ENCODE measurements at places on chromosomes 7 and 10.

DNA sequence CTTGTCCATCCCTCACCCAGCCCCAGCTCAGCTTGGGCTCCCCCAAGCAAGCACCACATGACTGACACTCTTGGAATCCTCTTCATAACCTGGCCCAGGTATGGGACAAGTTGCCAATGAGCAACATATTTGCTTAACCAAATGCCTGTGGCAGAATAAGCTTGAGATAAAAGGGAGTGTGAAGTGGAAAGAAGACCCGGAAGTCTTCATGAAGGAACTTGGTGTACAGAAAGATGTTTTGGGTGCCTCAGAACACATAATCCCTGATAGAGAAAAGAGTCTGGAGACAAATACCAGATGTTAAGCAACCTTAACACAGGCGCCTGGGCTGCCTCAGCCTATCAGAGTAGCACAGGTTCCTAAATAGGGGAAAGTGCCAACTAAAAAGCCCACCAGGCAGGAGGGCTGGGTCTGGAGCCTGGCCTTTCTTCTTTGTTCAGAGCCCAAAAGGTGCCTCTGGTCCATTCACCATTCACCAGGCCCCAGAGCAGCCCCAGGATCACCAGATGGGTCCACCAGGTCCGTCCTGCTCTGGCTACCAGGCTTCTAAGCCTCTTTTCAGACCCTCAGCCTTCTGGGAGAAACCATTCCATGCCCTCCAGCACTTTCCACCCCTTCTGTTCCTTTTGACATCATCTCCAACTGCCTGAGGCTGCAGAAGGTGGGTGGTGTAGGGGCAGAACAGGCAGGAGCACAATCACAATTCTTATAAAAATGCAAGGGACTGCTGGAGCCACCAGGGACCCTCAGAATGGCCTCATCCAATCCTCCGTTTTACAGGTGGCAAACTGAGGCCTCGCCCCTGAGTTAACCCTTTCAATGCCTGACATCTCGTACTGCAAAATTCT, 22.6 kb downstream of the KCNMA1 start:
- no peak for DNase-seq

DNA sequence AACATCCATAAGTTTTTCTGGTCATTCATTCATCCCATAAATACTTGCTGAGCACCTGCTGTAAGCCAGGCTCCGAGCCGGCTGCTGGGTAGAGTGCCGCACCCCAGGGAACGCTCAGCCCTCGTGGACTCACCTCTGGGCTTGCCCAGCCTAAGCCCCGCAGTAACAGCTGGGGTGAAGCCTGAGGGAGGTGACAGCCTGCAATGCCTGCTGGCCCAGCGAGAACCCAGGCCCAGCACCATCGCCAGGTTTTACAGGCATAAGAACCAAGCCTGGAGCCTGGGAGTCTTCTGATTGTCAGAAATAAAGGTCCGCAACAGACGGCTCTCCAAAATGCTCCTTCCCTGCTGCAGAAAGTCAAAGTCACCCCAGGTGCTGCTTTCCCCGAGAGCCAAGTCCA, 205.4 kb downstream of the ZMYND11 start:
- DNase-seq, result no peak

DNA sequence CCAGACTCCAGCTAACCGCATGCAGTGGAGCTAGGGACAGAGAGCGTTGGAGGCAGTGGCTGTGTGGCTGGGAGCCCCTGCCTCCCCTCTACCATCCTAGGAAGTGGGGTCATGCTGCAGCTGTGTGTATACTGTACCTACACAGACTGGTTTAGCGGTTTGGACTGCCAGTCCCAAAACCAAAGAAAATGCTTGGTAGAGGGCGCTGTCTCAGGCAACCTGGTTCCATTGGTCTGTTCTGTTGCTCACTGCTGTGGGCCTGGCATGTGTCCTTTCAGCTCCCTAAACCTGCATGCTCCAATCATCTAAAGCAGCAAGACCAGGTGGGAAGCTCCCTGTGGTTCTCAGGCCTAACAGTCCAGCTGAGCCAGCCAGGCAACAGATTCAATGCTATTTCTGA, 4.5 kb downstream of the RBP4 start:
- no peak for DNase-seq

DNA sequence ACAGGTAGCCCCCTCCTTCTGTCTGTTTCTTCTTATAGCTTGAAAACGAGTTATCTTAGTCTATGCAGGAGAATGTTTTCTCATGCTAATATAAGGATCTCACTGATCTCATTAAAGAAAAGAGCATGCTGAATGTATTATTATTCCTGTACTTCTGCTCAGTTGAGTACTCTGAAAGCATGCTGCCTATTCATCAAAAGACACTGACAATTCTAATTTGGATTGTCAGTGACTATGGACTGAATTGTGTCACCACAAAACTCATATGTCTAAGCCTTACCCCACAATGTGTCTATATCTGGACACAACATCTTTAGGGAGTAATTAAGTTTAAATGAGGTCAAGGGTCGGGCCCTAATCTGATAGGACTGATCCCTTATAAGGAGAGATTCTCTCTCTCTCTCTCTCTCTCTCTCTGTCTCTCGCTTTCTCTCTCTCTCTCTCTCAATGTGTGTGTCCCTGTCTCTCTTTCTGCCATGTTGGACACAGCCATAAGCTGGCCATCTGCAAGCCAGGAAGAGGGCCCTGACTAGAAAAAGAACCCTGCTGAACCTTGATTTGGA, 98.4 kb downstream of the GNAT3 start:
- no peak for DNase-seq

GRCh38 chr7:149422914-149423301, 38.0 kb downstream of the ZNF777 start:
- peak; percentile 47 for DNase-seq

- DNase-seq, result no peak
Measured at GRCh38 chr10:123017421-123018165, 8.8 kb downstream of the ACADSB start.

DNA sequence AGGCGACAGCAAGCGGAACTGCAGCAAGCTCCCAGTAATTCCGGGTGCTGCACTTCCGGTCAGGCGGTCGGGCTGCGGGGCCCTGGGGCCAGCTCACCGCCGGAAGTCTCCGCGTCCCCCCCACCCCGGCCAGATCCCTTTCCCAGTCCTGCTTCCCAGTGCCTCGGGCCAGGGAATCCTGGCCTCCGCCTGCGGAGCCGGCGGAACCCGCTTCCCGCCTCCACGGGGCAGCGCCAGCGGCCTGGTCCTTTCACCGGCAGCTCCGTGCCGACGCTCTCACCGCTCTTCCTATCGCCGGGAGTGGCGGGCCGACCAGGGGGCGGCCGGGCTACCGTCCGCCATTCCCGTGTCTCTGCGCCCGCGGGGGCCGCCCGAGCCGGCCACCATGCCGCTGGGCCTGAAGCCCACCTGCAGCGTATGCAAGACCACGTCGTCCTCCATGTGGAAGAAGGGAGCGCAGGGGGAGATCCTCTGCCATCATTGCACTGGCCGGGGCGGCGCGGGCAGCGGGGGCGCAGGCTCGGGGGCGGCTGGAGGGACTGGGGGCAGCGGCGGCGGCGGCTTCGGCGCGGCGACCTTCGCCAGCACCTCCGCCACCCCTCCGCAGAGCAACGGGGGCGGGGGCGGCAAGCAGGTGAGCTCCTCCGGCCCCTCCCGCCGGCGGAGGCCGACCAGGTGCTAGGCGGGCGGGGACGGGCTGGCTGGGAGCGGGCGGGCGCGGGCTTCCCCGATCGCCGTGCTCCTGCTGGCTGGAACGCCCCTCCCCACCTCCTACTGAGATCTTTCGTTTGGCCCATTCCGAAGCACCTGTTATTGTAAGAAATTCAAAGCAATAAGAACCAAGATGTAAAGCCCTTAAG, at the start of gene GATAD1:
TSS of gene GATAD1 (plus strand) at position 138 of the 860 bp plus-strand sequence. CDS start at position 386, 248 bp downstream.
- DNase-seq, result peak; percentile 75

DNA sequence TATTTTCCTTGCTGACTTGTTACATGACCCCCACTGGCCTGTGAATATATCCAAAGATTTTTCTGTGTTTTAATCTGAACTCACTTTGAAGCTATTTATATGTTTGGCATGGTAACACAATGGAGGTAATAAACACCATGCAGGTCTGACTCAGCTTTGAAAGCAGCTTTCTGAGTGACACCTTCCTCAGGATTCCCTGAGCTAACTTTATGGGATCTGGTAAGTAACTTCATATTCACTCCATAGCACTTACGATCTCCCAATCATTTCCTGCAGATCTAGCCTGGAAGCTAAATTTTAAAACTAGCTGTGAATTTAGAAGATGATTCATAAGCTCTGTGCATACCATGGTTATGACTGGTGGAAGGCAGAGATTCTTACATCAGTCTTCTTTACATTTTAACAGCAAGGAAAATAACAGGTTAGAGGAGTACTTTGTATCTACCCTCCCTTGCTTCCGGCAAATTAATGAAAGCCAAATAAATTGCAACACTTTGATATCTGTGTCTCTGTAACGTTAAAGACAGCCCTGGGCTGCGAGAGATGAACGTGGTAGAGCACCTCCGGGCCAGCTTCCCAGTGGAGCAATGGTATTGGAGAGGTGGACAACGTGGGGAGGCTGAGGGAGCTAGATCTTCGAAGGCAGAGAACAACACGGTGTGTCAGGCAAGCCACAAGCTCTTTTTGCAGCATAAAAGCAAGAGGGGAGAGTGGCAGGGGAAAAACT, 170.2 kb upstream of the KLF14 start:
- DNase-seq, result no peak

DNA sequence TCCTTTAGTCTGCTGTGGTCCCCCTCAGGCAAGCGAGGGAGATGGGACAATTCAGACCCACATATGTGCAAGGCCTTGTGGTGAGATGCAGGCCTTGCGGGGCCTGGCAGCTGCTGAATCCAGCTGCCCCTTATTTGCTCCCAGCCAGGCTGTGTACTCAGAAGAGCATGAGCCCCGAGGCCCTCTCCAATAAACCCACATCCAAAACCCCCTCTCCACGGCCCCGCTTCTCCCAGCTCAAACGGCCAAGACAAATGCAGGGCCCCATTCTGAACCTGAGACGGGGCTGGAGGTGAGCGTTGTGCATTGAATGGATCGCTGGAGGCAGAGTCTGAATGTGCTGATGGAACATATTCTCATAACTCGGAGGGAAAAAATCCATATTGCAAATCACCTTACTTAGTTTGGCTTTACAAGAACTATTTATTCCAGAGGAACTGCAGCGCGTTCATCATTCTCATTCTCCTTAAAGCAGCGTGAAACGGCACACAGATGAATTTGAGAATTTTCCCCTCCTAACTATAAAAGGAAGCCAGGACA, 169.2 kb upstream of the LYZL2 start:
- DNase-seq, result no peak

DNA sequence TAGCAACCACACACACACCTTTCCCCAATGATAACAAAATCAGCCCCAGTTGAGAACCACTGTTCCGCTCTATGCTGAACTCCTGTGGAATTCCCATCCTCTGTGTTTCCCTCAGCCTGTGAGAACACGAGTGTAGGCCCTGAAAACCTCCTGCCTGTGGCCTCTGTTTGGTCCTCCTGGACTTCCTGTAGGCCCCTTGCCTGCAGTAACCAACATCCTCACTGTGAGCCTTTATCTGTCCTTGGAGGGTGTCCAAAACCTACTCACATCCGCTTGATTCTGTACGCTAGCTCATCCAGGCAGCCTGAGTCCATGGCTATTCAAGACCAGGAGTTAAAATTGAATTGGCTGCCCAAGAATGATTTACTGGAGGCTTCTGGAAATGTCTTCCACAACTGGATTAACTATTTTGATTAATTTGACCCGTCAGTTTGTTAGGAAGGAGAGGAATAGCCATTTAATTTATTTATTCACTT, 149.8 kb downstream of the AKR1D1 start:
- DNase-seq, result no peak

GRCh38 chr7:95658676-95659075, 62.4 kb upstream of the PDK4 start:
- no peak for DNase-seq

DNA sequence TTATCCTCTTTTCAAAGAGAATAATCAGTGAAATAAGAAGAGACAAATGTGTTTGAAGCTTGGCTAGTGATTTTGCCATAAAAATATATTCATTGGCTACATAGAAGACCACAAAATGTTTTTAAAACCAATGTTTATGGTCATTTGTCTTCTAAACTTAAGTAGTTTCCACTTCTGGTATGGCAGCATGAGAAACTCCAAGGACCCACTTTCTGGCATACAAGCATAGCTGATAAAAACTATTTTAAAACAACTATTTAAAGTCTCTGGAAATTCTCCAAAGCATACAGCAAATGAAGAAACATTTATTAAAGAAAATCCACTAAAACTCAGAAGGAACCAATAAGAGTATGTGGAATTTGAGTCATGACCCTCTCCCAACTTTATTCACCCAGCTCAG, 89.2 kb upstream of the TOMM7 start:
- no peak for DNase-seq

DNA sequence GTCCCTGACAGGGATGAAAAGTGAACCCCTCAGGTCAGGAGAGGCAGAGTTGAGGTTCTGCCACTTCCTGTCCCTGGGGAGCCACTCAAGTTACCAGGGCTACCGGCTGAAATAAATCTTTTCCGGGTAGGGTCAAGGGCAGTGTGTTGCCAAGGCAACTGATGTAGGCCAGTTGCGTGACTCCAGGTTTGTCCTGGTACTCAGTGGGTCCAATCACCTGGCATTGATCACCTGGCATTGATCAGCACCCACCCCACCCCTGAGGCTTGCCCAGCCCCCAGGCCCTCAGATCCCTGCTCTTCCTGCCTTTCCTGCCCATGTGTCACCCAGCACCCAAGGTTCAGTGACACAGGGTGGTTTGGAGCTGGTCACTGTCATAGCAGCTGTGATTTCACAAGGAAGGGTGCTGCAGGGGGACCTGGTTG, 5.9 kb downstream of the SAP25 start:
- no peak for DNase-seq

DNA sequence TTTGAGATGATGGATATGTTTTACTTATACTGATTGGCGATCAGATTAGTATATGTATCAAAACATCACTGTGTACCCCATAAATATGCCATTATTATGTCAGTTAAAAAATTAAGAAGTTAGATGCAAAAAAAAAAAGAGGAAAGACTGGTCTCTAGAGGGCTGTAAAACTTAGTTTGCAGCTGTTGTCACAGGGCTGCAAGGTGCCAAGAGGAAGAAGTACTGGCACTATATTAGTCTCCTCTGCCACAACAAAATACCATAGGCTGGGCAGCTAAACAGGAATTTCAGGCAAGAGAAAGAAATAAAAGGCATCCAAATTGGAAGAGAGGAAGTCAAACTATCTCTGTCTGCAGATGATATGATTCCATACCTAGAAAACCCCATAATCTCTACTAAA, 177.8 kb upstream of the PLPP4 start:
- DNase-seq, result no peak

- no peak for DNase-seq
Measured at GRCh38 chr10:78875331-78875877, 193.4 kb upstream of the ZMIZ1 start.

- DNase-seq, result no peak
Measured at GRCh38 chr7:31890766-31891165, 179.4 kb downstream of the PDE1C start.

DNA sequence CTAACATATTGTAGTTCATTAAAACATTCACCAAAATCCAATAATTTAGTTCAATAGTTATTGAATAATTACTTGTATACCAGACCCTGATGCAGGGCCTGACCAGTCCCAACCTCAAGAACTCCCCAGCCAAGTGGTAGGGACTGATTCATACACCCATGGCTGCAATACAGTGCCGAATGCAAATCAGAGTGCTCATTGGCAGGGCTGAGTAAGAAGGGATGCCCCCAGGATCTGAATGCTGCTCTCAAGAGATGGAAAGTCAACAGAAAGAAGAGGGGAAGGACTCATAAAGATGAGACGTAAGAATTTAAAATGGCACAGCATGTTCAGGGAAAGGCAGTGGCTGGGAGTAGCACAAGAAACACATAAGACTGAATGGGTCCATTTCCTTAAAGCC, 29.9 kb downstream of the ZNF438 start:
- no peak for DNase-seq

- no peak for DNase-seq
Measured at GRCh38 chr10:67666416-67667034, 29.5 kb downstream of the CTNNA3 start.

- no peak for DNase-seq
Measured at GRCh38 chr7:2804227-2804763, 39.8 kb downstream of the GNA12 start.
